ENCODE measurements at places on chromosomes 5 and 9.

DNA sequence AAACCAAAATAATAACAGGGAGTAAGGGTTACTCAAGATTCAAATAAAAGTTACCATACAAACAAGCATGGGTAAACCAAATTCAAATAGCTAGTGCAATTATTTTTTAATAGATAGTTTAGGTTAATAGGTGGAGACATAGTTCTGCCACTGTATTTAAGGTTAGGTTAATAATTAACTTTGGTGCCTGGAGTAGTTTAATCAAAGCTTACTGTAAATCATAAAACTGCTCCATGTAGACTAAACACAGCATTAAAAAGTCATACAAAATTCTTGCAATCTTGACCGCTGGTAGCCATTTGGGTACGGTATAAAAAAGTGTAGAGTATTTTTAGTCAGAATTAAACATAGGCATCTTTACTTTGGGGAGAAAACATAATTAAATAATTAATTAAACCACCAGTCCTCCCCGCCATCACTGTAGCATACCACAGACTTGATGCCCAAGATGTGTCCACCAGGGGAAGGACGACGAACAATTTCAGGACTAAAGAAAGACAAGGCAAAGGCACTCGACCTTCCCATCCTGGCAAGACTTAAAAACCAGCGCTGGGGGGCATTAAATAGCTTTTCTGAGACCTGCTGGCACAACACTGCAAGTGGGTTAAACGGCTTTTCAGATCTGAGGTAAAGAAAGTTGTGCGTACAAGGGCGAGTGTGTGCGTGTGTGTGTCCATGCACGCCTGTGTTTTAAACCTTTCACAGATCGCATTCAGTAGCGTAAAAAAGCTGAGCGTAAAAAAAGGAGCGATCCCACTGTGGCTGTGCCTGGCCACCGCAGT lies 2.9 kb downstream of the SEMA6A start:
- peak; percentile 6 for DNase-seq

DNA sequence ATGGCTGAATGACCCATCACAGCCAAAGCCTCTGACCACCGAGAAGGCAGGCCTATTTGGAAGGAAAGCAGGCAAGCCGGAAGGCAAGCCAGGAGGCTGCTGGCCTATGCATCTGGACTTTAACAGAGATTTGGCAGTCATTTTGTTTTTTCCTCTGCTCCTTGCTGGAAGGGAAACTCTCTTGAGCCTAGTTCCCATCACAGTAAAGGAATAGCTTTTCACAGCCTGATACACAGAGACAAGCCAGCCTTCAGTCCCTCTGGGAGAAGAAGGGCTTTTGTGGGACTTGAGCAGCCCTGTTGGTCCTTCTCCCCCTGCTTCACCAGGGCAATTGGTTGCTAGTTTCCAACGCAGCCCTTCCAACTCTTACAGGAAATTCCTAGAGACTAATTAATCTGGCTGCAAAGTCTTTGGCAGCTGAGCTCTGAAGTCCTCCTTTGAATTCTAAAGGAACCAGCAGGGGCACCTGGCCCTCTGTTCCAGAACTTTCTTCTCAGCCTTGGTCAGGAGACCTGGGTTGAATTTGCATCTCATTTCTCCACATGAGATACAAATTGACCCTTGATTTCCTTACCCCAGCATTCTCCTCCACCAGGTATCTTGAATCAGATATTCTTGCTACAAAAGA lies 157.3 kb upstream of the EPB41L4A start:
- DNase-seq, result no peak

DNA sequence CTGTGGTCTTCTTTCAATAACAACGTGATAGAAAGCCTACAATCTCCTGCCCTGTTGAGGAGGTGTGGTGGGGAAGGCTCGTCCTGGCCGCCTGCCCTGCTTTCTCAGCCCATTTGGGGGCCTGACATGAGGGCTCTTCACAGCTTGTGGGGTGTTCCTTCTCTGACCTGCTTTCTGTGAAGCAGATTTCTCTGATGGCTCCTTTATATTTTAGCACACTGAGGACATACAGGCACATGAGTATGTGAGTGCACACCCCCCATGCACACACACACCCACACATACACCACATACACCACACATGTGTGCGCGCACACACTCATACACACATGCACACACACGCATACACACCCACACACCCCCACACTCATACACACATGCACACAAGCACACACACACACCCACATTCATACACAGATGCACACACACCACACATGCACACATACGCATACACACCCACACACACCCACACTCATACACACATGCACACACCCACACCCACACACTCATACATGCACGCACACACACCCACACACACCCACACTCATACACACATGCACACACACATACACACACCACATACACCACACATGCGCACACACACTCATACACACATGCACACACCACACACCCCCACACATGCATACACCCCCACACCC lies 117.5 kb downstream of the COL5A1 start:
- DNase-seq, result no peak

DNA sequence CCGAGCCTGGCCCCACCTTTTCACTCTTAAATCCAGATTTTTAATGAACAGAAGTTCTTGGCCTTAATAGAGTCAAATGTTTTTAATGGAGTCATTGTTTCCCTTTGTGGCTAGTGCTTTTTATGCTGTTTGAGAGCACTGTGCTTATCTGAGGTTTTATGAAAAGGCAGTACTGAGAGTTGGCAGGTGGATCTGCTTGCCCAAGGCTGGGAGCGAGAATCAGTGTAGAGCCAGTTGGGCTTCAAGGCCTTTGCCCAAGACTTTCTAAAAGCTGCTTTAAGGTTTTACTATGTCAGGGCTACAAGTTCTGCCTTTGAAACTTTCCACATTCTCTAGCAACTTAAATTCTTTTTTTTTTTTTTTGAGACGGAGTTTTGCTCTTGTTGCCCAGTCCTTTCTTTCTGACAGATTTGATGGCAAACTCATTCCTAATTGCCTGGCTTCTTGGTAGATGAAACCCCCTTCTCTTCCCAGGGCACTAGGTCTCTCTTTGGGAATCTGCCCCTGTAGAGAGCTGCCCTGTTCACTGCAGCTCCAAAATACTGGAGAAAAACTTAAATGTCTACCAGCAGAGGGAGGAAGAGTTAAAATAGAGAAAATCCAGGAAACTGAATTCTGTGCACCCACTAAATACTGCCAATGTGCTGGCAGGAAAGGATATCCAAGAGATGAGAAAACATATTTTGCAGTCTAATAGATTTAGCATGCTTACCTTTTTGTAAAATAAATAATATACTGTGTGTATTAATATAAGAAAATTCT lies 36.9 kb upstream of the CDK20 start:
- DNase-seq, result peak; percentile 43
